AG04449 (cell line): ENCODE measurements at places on chromosomes 3 and 15.

GRCh38 chr3:15496341-15496664, 25.2 kb downstream of the COLQ start:
- DNase-seq: no peak

GRCh38 chr15:39820050-39820602, 37.5 kb upstream of the FSIP1 start:
- DNase-seq: no peak

DNA sequence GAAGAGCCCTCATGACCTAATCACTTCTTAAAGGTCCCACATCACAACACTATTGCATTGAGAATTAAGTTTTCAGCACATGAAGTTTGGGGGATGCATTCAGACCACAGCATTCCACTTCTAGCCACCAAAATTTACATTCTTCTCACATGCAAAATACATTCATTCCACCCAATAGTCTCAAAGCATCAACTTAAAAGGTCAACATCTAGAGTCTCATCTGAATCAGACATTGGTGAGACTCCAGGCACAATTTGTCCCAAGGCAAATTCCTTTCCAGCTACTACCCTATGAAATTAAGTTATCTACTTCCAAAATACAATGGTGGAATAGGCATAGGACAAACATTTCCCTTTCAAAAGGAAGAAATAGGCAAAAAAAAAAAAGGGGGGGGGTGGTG, 64.9 kb downstream of the PLSCR2 start:
- no peak for DNase-seq

DNA sequence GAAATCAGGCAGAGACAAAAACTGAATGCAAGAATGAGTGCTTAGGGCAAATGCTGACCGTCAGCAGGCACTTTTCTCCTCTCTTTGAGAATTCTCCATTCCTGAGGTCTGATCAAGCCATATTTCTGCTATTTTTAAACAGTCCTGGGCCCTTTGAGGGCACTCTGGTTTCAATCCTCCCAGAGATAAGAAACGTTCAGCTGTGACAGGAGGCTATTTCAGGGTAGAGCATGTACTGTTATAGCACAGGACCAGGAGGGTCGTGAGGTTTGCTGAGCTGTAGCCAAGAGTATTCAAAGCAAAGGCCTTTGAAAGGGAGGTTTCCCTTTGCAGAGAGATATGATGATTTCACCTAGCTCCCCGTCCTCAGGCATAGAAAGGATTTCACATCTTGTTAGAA, 39.6 kb upstream of the PDZRN3 start:
- DNase-seq: no peak

- no peak for DNase-seq
Measured at GRCh38 chr3:193229851-193230420, 11.1 kb upstream of the PLAAT1 start.

DNA sequence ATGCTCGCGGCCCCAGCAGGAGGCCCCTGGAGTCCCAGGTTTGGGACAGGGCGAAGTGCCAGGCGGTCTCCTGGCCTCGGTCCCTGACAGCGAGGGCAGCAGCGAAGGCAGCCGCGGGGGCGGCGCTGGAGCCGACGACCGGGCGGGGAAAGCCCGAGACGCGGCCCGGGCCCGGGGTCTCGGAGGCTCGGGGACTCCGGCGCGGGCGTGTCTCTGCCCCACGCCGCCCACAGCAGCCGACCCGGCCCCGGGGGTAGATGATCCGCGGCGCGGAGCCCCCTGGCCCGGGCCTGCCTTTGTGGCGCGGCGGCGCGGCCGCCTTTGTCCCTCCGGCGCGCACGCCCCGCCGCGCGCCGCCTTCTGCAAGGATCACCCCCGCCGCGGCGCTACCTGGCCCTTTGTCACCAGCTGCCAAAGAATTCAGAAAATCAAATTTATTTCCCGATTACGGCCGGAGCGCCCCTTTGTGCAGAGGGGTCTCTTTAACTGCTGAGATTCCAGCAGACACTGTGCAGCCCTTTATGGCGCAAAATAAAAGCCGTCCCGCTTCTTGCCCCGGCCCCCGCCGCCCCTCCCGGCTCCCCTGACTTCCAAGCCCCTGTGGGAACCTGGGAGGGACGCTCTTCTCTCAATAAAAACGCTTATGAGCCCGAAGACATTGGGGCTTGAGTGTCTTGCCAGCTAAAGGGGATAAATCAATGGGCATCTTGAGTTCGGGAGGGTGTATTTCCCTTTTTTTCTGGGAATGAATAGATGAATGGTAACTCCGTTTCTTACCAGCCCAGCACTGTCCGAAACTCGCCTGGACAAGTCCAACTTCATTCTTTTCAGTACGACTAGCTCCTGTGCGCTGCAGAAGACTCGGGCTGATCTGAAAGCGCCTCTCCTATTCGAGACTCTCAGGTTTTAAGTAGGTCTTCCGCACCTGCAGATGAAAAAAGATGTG, 68.4 kb downstream of the HES1 start:
- no peak for DNase-seq
